ENCODE measurements at places on chromosomes 1 and 21.

- no peak for DNase-seq
Observed at GRCh38 chr1:24109166-24109483, 2.8 kb downstream of the MYOM3 start.

GRCh38 chr1:234362558-234362957, 10.7 kb upstream of the COA6 start:
- no peak for DNase-seq

GRCh38 chr1:228264090-228264829, 56.4 kb downstream of the OBSCN start:
- DNase-seq = no peak

GRCh38 chr1:51877434-51878307, 856 bp downstream of the NRDC start:
- no peak for DNase-seq

- no peak for DNase-seq
Observed at GRCh38 chr1:111879081-111879480, 110.4 kb downstream of the KCND3 start.

DNA sequence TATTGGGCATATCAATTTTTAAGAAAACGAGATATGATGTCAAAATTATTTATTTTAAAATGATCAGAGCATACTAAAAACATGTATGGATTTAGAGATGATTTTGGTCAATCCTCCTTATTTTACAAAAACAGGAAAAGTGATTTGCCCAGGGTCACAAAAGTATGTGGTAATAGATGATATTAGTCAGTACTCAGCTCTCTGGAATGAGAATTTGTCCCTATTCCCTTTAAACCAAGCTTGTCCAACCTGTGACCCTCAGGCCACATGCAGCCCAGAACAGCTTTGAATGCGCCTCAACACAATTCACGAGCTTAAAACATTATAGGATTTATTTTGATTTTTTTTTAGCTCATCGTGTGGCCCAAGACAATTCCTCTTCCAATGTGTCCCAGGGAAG, 104.7 kb downstream of the AKT3 start:
- DNase-seq = no peak

DNA sequence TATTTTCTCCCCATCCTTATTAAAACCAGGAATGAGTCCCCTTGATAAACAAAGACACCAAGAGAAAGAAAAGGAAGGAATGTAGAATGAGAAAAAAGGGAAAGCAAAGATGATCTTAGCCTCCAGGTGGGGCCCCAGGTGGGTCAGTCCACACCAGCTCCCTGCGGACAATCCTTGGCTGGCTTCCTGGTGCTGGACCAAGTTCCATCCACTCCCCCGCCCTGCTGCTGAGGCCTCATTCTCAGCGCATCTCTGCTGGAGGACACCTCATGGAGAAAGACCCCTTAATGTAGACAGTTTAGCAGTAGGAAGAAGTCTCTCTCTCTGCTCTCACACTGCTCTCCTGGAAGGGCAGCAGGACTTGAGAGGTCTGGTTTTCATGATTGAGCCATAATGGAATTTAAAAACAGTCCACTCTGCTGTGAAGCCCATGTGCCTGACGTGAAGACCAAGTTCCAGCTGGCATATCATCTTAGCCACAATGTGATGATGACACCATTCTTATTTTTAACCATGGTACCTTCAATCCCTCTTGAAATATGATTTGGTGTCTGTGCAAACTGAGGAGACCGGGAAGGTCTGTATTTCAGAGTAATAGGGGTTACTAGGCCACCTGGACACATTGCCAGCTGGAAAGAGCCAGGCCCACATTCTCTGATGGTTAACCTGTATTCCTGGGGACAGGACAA, 83.1 kb downstream of the WLS start:
- DNase-seq = no peak

- DNase-seq = peak; percentile 45
Observed at GRCh38 chr1:192133350-192133926, 24.8 kb upstream of the RGS18 start.

DNA sequence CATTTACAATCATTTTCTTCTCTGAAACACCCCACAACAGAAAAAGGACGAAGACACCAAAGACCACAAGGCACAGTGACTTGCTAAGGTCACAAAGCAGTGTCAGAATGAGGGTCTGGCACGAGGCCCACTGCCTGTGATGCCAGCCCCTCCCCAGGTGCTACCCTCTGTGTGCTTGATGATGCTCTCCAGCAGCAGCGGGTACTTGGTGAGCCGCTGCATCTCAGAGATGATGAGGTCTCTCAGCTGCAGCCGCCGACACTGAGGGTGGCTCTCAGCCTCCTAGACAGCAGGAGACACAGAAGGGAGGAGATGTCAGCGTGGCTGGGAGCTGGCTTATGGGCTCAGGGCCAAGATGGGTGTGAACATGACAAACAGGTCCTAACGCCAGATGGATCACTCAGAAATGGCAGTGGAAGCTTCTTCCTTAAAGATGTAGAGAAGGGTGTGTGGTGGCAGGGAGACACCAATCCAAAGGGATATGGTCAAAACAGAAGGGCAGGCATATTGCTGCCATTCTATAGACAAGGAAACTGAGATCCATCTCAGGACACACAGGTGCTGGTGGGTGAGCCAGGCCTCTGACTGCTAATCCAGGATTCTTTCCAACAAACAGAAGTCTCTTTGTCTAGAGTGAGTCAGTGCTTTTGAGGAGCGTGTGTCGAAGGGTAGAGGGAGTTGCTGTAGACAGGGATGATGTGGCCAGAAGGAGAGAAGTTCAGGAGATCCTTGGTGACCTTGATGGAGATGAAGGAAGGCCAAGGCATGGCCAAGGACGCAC, 25.6 kb downstream of the LRRC71 start:
- DNase-seq = no peak

Measured in fibroblast of skin of left biceps (primary cell).